ENCODE measurements at places on chromosomes 12 and 14. TPM values are rescaled to one million over a fixed set of nuclear protein-coding genes. Genes with fewer than 3 reads are reported as not detected.

ZNF84 gene
- 10.3 TPM for total RNA-seq

GRCh38 chr12:49345051-49345824 lies 1.4 kb upstream of the DNAJC22 start:
- DNase-seq: no peak

CAPZA3 gene
- not detected for total RNA-seq

EMC9 gene
- 13.2 TPM for total RNA-seq

- no peak for DNase-seq
Observed at GRCh38 chr14:36617824-36618223, 35.4 kb upstream of the NKX2-8 start.

NEUROD4 gene
- not detected for total RNA-seq

GPR65 gene
- total RNA-seq: 0.04 TPM

DNA sequence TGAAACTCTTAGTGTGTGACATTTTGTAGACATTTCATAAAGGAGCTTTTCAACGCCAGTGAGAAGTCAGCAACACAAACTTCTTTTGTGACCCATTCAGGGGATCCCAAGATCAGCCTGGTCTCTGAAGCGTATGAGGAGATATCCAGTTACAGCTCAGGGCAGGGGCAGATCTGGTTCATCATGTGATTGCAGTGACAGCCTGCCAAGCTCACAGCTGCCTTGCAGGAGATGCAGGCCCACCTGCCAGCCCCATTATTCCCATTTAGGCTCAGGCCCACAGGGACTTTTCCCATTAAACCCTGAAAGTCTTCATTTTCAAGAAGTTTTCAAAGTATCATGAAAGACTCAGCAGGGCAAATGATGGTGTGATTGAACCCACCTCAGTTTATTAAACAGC lies 38.3 kb downstream of the SRGAP1 start:
- no peak for DNase-seq

DNA sequence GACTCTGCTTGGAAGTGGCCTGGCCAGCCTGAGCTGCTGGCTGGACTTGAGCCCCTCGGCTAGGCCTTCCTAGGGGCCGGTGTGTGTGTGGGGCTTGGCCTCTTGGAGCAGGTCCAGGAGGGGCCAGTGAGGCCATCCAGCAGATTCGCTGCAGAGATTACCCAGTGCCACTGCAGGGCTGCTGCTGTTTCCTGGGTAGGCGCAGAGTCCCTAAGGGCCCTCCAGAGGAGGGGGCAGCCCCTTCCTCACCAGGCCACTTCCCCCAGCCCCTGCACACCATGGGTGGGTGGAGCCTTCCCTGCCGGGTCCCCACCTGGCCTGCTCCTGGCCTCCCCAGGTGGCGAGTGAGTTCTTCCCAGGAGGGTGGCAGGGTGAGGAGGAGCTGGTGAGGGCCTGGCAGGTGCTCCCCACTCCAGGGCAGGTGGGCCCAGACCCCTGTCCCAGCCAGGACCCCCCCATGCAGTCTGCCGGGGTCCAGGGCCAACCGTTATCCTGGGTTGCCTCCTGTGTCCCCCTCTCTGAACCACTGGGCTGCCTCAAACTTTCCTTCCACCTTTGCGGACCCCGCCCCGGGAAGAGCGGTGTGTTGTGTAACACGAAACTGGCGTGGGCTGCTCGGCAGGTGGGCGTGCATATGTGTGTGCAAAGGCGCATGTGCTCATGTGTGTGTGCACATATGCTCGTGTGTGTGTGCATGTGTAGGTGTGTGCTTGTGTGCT lies 25.1 kb downstream of the ASPG start:
- no peak for DNase-seq

PSMB11 gene
- not detected for total RNA-seq

DNA sequence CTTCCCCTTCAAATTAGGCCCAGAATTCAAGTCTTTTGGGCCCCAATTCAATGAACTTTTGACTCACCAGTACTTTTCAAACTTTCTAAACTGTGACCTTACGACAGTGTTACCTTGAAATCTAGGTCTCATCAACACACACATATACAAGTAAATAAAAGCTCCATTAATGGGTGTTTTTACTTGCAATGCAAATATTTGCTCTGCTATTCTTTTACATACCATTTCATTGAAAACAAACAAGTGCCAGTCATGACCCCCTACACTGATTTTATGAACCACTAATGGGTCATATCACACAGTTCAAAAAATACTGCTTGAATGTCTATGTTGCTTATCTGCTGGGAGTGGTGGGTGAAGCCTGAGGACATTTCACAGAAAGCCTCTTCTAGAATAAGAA lies 9.1 kb upstream of the NR1H4 start:
- DNase-seq: no peak

CSRP2 gene
- total RNA-seq: 1.6 TPM

- DNase-seq: peak; percentile 65
Observed at GRCh38 chr14:106308839-106309389, 782.5 kb downstream of the TMEM121 start.

CMTM5 gene
- not detected for total RNA-seq

C14orf132 gene
- not detected for total RNA-seq

- no peak for DNase-seq
Observed at GRCh38 chr12:116427200-116427930, 131.8 kb upstream of the MAP1LC3B2 start.

SLC7A7 gene
- 0.36 TPM for total RNA-seq

GRCh38 chr12:111841236-111841749 lies 735 bp upstream of the MAPKAPK5 start:
- no peak for DNase-seq

GRCh38 chr14:47485421-47485820 lies 190.0 kb downstream of the MDGA2 start:
- no peak for DNase-seq

DNA sequence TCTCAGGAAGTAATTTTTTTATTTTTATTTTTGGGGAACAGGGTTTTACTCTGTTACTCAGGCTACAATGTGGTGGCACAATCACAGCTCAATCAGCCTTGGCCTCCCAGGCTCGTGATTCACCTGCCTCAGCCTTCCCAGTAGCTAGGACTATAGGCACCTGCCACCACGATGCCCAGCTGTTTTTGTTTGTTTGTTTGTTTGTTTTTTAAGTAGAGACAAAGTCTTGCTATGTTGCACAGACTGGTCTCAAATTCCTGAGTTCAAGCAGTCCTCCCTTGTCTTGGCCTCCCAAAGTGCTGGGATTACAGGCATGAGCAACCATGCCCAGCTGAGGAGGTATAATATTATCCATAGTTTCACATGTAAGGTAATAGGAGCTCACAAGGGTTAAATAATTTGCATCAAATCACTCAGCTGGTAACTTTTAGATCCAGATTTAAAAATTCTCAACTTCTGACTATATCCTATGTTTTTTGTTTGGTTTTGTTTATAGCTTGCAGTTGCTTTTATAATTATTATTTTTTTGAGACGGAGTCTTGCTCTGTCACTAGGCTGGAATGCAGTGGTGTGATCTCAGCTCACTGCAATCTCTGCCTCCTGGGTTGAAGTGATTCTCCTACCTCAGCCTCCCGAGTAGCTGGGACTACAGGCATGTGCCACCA lies 629.3 kb downstream of the DIO2 start:
- no peak for DNase-seq

DNA sequence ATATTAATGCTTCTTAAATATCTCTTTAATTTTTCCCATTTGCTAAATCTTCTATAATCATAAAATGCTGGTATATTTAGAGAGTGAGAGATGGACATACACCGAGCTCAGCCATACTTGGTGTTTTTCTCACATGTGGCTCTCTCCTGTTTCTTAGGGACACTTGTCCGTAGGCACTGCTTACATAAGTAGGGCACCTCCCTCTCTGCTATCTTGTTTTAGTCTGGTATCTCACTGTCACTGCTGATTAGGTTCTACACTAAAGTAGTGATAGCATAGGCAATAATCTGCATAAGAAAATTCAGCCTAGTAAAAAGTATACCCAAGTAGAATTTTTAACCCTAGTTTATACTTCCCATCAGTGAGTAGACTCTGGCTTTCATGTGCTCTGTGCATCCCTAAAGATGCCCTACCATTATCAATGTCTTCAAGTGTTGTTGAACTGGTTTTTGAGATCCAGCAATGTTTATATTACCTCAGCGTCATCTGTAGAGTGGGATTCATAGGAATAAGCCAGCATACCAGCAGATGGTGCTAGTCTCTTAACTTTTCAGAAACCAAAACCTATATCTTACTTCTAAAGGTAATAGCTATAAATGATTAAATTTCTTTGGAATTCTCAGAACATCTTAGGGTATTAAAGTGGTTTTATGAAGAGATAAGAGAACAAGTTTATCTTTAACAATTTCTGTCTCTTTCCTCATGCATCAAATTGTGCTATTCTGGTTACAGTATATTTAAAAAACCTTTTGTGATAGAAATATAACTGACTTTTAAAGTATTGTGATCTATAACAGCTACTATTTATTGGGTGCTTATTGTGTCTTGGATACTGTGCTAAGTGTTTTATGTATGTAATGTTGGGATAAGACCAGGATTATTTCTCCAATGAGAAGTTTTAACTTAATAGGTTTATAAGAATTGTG lies 32.9 kb downstream of the ARID2 start:
- peak; percentile 27 for DNase-seq

BIN2 gene
- 0.29 TPM for total RNA-seq
